ENCODE measurements at places on chromosomes 2 and 18.

DNA sequence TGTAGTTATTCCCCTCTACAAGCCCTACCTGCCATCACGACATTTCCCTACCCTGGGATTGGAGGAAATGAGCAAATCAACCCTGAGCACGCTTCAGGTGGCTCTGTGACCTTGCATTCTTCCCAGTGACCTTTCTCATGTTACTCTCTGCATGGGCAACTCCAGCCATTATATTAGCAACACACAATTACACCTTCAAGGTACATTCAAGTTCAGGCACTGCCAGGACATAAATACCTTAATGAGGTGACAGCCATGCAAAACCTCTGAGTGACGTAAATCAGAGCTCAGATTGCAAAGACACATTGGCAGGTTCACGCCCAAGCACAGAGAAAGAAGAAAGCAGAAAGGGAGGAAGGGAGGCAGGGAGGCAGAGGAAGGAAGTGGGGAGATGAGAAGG is 68.7 kb upstream of the ALK start:
- DNase-seq: no peak

DNA sequence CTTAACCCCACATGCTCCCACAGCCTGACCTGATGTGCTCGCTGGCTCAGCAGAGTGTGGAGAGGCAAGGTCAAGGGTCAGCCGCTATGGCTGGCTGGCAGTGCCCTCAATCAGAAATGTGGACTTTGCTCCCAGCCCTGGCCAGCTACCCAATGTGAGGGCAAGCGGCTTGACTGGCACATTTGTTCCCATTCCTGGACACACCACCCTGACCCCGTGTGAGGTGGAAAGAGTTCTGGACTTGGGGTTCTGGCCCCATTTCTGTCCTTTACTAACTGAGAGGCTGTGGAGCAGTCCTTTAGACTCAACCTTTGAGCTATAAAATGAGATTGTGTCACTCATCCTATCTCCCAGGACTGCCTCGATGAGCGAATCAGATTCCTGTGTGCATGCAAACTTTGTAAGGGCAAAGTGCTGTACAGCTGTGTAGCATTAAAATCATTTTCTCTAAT is 9.1 kb downstream of the THNSL2 start:
- no peak for DNase-seq

DNA sequence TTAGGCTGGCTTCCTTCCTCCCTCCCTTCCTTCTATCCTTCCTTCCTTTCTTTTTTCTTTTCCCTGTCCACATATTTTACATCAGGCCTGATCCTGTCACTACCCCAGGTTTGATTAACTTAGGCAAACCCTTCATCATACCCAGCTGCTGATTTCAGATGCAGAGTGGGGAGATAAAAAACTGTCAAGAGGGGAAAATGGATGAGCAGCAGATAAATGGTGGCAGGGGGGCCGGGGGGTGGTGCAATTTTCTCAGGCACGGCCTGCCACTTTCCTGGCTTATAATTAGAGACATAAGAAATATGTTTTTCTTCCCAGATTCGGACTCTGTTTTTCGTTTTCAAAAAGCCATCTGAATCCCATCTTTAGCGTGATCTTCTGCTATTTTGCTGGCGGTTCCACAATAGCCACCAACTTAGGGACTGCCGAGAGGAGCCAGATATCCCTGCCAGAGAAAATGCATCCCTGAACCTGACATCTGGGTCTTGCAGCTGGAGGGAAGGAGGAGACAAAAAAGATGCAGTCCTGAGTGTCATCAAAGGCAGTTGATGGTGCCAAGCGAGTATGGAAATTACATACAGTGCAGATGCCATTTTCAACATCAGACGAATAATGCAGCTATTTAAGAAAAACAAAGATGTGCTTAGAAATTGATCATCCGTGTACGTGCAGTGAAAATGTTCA is 49.9 kb downstream of the CXCR4 start:
- DNase-seq: no peak

- peak; percentile 90 for DNase-seq
Observed at GRCh38 chr2:4020153-4020552, 316.8 kb downstream of the DCDC2C start.

DNA sequence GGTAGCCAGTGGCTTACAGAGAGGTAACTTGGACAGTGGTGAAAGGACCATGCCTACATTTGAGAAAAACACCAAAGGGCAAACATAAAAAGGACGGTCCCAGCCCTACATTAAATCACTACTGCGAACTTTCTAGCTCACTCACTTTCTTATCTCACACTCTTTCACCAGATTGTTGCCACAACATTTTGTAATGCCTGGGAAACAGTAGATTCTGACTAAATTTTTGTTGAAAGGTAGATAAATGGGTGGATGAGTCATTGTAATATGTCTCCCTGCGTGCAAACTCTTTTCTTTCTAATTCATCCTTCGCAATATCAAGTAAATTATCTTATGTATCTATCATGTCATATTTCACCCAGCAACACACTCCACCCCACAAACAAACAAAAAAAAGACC is 192.2 kb downstream of the IRS1 start:
- DNase-seq: no peak

DNA sequence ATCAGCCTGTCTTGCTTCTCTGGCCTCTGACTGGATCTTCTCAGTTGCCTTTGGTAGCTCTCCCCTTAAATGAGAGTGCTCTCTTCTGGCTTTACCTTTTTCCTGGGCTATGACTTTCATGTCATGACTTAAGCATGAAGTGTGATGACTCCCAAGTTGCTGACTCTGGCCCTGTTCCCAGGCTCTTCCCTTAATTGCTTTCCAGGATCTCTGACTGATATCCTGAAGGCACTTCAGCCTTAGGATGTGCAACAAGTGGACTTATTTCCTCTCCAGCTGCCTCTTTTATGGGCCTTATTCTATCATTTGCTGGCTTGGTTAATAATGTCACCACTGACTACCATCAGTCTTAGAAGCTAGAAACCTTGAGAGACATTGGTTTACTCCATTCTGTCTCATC is 17.4 kb downstream of the SEMA4F start:
- DNase-seq: no peak

DNA sequence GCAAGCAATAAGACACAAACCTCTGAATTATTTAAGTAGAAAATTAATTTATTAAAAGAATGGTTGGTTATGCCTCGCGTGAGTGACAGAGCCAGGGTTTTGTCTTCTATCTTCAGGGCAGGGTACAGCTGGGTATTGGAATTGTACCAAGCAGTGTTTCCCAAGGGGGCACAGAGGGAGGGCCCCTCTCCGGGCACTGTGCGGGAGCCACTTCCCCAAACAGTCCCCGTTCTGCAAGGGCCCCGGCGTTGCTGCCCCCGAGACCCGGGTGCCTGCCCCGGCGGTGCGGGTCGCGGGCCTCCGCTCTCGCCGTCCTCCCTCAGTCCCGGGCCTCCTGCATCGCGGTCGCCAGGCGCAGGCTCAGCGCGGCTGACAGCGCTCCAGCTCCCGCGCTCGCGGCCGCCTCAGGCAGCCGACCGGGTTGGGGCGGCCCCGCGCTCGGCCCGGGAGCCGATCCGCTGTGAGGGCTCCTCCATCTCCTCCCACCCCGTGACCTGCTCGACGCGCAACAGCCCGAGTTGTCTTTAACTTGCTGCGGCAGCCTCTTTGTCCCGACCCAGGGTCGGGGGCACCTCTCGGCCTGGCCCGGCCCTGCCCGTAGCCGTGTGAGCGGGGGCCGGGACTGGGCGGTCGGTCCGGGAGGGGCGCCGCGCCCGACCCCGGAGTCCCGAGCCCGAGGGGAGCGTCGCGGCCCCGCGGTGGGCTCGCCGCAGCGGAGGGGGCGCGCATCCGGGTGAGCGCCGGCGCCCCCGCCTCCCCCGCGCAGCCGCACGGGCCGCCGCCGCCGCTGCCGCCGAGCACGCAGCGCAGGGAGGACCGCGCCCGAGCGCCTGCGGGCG is 620 bp upstream of the GALNT1 start:
- peak; percentile 72 for DNase-seq
